Muscle of leg (tissue), 16 donors: ENCODE measurements at places on chromosomes 12 and 14. TPM values are rescaled to one million over a fixed set of nuclear protein-coding genes. Genes with fewer than 3 reads are reported as not detected.
A peak's percentile ranks its signal among the peaks of the same experiment; 100 is the strongest.

- peak; percentile 37 for DNase-seq
These were observed 15.9 kb downstream of the GALNT8 start for GRCh38 chr12:4736091-4736490.

DNA sequence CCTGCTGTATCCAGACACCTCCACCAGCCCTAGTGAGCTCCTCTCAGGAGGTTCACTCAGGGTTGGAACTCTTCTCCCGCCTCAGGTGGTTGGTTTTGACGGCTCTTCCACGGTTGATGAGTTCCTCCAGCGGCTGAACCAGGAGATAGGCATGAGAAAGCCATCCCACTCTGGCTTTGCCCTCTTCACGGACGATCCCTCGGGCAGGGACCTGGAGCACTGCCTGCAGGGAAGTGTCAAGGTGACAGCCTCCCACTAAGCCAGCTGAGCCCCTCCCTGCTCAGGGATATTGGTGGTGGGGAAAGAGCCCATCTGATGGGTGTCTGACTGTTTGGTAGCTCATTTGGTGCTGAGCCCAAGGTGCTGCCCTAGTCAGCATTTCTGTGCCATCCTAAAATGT is 20.4 kb downstream of the PIGH start:
- DNase-seq = no peak

GRCh38 chr12:50315803-50316202 is 32.5 kb upstream of the LIMA1 start:
- DNase-seq = no peak

The TSFM gene
- 24.2 TPM for total RNA-seq

DNA sequence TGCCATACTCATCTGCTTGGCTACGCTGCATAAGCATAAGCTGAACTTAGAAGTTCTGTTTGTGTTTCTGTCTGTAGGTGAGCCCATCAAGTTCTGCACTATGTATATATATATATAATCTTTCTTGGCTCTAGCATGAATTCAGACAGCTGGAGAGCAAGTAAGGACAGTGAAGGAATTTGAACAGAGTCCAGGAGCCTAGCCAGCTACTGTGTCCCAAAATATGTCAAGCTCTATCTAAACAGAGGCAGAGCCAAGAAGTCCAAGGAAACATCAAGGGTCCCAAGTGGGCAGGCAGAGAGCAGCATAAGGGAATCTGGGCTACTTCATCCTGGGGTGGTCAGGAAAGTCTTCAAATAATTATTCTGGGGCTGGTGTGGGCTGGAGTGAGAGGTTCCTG is 118.5 kb upstream of the NPAS3 start:
- peak; percentile 79 for DNase-seq
